Stimulated activated CD4-positive, alpha-beta T cell treated with anti-CD3 and anti-CD28 coated beads, Interleukin-1b, Interleukin-23, amount 100 ng/mL, for 24 hours (primary cell): ENCODE measurements at places on chromosomes 6 and 20.
A peak's percentile ranks its signal among the peaks of the same experiment; 100 is the strongest.

GRCh38 chr20:58892141-58892931, 39.8 kb downstream of the GNAS start:
- DNase-seq, result peak; percentile 77

DNA sequence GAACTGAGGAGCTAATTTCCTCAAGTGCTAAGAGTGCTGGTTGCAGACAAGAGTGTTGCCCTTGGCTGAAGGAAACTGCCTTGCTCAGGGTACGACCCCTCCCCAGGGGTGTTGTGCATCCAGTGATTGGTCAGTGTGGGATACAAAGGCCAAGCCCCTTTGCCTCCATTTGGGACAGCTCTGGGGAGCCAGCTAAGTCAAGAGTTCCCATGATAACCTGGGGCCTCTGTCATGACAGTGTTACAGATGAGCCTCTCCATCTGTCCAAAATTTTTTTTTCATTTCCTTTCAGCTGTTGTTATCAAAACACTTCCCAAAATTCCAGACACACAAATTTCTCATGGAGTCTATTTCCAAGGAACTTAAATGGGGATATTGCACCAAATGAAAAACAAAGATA, 93.3 kb downstream of the HS3ST5 start:
- no peak for DNase-seq

- DNase-seq, result peak; percentile 60
Measured at GRCh38 chr6:168884646-168885086, 369.0 kb downstream of the THBS2 start.

GRCh38 chr6:12546410-12547002, 170.1 kb upstream of the PHACTR1 start:
- DNase-seq, result no peak

GRCh38 chr6:81031416-81031815, 721.1 kb downstream of the TENT5A start:
- no peak for DNase-seq

- DNase-seq, result no peak
Measured at GRCh38 chr6:109743739-109744138, 52.6 kb downstream of the FIG4 start.

DNA sequence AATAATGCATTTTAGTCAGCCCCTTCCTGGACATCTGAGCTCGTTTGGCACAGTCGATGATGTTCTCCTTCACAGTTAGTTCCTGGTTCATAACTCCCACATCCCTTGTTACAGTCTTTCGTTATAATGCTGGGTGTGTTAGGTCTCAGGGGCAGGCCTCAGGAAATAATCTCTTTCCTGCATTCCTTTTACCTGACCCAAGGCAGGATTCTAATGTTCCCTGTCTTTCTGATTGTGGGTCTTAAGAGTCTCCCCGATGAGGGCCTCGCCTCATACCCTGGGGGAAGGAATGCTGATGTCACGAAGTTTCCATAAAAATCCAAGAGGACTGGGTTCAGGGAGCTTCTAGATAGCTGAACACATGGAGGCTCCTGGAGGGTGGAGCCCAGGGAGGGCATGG, 104.0 kb upstream of the CARMIL1 start:
- no peak for DNase-seq

DNA sequence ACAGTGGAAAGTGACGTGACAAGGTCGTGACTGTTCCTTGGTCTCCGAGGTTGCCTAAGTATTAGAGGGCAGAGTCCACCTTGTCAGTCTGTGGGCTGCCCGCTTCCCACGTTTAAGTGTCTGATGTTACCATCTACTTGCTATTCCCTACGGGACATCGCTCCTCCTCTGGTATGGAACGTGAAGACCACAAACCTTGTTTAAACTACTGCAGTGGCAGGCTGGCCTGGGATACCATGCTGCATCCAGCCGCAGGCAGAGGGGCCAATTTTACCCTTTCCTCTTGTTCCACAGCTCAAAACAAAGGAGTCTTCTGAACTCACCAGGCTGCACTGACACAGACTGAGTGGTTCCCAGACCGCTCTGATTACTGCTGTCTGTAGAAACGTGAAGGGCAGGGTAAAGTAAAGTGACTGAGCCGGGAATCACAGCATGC, 275.9 kb downstream of the FOXC1 start:
- no peak for DNase-seq

DNA sequence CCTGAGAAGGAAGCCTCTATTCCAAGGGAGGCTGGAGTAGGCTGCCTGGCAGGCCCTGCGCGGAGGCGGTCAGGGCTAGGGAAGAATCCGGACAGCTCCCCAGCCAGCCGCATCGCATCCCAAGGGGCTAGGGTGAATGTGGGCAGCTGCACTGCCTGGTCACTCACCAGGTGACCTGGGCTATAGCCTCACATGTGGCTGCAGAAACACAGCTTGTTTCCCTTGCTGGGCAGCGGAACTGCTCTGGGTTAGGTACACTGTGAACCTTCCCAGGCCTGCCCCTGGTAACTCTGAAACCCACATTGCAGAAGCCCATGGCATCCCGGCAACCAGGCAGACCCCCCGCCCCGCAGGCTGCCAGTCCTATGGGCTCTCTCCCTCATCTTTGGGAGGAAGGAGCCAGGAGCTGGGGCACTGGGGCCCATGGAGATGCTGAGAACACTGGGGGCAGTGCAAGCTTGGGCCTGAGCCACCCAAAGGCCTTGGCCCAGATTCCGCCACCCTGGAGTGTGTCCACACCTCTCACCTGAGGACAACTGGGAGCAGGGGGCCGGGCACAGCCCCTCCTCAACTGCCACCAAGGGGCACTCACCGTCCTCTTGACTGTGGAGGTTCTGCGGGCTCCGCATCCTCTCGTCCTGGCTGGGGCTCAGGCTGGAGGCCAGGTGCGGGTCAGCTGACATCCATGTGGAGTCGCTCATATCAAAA, 111.0 kb downstream of the NOL4L start:
- DNase-seq, result no peak

DNA sequence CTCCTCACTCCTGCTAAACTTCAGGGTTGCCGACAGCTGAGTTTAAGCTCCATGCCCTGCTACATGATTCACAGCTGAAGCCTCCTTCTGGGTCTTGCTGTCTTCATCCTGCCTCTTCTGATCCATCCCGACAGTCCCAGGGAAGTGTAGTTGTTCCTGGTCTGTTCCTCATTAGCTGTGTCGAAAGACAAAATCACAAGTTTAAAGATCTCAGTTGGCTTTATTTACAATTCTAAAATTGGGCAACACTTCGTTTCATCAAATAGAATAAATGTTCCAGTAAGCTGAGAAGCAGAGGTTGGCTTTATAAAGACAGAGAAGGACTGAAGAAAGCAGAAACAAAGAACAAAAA, 4.1 kb upstream of the SLC2A10 start:
- no peak for DNase-seq

DNA sequence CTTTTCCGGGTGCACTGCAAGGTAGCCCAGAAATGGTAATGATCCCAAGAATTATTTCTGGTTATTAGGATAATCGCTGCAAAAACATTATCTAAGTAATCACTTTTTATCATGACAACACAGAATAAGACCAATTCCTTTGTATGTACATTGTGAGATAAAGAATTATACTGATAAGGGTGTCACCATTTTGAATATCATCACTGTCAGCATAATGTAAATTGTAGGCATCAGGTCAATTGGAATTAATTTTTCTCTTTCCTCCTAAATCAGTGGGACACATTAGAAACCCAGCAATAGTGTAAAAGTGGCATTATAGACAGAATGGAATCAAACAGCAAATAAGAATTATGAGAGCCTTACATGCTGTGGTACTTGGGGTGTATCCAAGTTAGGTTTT, 183.1 kb upstream of the SCGN start:
- DNase-seq, result no peak

DNA sequence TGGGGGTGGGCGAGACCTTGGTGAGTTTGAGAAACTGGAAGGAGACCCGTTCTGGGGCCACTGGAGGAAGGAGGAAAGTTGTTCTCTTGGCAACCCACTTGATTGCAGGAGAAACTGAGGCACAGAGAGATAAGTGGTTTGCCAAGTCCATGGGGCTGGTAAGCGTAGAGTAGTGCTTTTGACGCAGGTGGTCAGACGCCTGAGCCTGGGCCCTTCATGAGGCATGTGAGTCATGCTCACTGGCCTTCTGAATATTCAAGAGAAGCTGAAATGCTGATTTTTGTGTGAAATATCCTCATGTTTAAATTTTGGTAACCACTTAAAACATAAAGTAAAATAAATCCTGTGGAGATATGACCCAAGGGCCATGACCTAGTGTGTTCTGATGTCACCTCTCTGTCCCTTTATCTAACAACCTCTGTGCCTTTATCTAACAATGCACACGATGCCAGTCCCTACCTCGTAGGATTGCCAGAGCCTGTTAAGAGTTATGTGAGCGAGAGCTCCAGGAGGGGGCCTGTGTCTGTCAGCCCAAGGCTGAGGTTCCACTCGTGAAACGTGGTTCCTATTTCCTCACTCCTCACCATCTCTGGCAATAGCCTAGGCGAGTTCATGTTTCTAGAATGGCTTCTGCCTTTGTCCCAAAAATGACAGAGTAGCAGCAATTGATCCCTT, 32.8 kb upstream of the PMEPA1 start:
- DNase-seq, result no peak

GRCh38 chr6:80733641-80734040, 627.2 kb downstream of the BCKDHB start:
- no peak for DNase-seq

- DNase-seq, result no peak
Measured at GRCh38 chr20:10807013-10807412, 133.2 kb upstream of the JAG1 start.

DNA sequence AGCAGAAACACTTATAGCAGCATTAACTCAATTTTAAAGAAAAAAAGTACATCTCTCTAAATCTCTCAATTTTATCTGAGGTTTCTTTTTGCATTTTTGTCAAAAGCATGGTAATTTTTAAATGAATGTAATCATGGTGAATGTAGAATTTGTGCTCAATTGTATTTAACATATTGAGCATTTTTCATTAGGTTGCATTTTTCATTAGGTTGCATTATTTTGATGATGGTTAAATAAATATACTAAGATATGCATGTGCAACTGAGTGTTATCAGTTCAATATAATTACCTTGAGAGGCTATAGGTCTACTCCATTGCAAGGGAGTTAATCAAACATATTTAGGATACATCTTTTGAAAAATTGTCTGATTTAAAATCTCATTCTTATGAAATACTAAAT, 355.1 kb upstream of the SPTLC3 start:
- no peak for DNase-seq

GRCh38 chr6:82068721-82069120, 178.8 kb downstream of the IBTK start:
- no peak for DNase-seq

- DNase-seq, result no peak
Measured at GRCh38 chr6:147418523-147418922, 90.0 kb upstream of the SAMD5 start.

GRCh38 chr6:4450237-4450636, 314.9 kb upstream of the ECI2 start:
- no peak for DNase-seq

DNA sequence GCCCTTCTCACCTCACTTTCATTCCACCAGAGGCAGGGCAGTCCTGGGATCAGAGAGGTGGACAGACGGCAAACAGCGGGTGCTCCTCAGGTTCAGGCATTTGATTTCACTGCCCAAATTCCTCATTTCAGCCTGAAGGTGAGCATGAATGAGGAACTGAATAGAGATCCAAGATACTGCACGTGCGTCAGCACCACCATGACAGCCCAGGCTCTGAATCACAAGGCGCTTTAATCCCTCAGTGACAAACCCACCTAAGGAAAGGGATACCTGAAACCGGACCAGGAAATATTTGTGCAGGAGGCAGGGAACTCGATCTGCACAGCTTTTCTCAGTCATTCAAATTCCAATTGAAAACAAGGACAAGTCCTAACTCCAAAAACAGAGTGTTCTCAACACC, 174.8 kb upstream of the HEY2 start:
- DNase-seq, result no peak

DNA sequence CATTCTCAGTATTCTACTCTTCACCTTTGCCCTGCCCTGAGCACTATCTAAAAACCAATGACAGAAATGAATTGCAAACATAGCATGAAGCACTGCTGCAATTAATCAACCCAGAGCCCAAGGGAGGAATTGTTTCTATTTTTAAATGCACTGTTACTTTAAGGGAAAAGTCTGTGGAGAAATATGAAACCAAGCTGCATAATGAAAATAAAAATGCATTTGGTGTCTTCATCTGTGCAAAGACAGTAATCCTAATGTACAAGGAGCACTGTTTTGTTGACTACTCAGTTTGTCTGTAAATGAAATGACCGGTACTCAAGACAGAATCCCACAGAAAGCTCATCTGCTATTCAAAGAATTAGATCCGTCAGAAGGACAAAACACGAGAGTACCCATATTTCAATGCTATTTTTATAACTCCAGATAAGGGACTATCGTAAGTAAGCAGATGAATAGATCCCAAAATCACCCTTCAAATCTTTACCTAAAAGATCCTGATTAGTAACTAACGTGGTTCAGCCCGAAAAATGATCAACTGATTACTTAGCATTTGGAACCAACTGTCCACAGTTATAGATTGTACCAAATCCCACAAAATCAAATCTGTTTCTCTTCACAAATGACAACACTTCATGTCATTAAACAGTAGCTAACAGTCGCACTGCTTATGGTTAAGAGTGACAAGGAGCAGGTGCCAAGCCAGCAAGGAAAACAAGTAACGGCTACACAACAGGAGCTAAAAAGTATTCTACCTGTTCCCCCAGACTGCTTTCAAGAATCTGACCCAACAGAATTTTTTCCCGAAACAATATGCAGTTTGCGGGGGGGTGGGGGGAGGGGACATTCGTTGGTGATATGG, 2.4 kb downstream of the KIF13A start:
- no peak for DNase-seq

- DNase-seq, result no peak
Measured at GRCh38 chr6:4668271-4669179, 107.7 kb upstream of the CDYL start.

DNA sequence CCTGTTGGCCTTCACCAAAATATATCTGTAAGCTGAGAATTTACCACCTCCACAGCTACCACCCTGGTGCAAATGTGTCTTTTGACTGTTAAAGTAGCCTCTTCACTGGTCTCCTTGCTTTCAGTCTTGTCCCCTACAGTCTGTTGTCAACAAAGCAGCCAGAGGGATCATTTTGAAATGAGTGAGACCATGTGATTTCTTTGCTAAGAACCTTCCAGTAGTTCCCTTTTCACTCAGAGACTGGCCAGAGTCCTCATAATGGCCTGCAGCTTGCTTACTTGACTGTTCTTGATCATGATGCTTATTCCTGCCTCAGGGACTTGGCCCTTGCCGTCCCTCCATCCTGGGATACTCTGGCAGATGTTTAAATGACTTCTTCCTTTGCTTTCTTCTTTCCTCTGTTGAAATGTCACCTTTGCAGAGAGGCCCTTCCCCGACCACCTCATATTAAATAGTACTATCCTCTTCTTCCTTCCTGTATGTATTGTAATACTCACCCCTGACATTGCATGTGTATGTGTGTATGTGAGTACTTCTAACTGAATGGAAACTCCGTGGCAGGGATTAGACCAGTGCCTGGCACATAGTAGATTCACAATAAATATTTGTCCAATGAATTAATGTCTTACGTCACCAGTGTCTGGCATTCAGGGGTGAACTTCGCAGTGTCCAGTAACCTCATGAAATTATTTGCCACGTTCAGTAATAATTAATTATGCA, 5.0 kb downstream of the MANBAL start:
- DNase-seq, result no peak
